ENCODE measurements at places on chromosomes 7 and 10. TPM values are rescaled to one million over a fixed set of nuclear protein-coding genes. Genes with fewer than 3 reads are reported as not detected.

DNA sequence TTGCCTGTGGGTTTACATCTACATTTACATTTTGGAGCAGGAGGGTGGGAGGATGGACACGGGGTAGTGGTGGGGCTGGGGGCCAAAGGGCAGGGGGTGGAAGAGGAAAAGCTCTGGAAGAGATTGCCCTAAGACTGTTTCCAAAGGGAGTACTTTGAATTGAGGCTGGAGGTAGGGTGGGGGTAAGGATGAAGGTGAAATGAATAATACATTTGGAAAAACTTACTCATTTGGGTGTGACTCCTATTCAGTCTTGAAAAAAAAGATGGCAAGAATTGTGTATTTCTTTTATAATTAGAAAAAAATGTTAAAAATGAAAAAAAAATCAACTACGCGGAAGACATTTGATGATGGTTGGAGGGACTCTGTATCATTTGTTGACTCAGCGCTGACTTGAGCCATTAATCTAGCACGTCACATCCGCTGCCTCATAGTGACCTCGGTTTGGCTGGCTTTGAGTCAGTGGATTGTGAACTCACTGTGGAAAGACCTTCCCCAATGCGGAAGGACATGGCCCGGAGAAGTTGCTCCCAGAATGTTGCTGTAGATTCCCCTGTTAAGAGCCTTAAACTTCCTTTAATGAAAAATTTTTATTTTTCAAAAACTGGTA lies 2.8 kb downstream of the FAM180A start:
- H3K27me3 ChIP-seq = no peaks in the 10 kb centered on the region
- DNase-seq = peak; percentile 68
- no peak overlapping the region for H3K27ac ChIP-seq
- H3K4me1 ChIP-seq = no peaks in the 10 kb centered on the region
- H3K36me3 ChIP-seq = no peaks in the 10 kb centered on the region
- H3K4me3 ChIP-seq = no peak overlapping the region

Gene ST8SIA6
- polyA plus RNA-seq = 0.23 TPM

GRCh38 chr7:36860681-36861080 lies 136.4 kb upstream of the AOAH start:
- no peaks in the 10 kb centered on the region for H3K36me3 ChIP-seq
- H3K27me3 ChIP-seq = no peaks in the 10 kb centered on the region
- DNase-seq = no peak
- no peak overlapping the region for H3K4me3 ChIP-seq
- H3K27ac ChIP-seq = no peak overlapping the region

Gene BBS9
- 7.3 TPM for polyA plus RNA-seq

DNA sequence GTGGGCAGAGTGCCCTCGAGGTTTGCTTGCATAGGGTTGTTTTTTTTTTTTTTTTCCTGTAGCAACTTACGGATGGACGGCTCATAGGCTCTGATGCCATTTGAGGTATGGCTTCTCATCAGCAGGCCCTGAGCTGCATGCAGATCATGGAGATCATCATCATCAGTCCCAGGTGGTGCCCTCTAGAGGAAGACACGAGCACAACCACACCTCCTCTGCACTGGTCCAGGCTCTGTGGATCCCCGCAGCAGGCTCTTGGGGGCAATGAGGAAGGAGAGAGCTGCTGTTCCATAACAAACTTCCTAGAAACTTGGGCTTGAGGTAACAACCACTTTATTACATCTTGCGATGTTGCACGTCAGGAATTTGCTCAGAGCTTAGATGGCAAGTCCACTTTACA lies 132.7 kb upstream of the CXCL12 start:
- H3K4me1 ChIP-seq = no peaks in the 10 kb centered on the region
- H3K4me3 ChIP-seq = no peak overlapping the region
- H3K27ac ChIP-seq = no peak overlapping the region
- H3K27me3 ChIP-seq = no peaks in the 10 kb centered on the region
- H3K36me3 ChIP-seq = no peaks in the 10 kb centered on the region

- no peaks in the 10 kb centered on the region for H3K36me3 ChIP-seq
- H3K27ac ChIP-seq = peak overlapping the region; percentile 42
- DNase-seq = peak; percentile 70
- H3K27me3 ChIP-seq = no peaks in the 10 kb centered on the region
- H3K4me3 ChIP-seq = peak overlapping the region; percentile 73
Observed at GRCh38 chr7:128869138-128869943, 6.7 kb downstream of the ATP6V1F start.

- peak overlapping the region; percentile 95 for H3K27ac ChIP-seq
- no peaks in the 10 kb centered on the region for H3K36me3 ChIP-seq
- H3K4me3 ChIP-seq = peak overlapping the region; percentile 56
- H3K27me3 ChIP-seq = no peaks in the 10 kb centered on the region
- H3K4me1 ChIP-seq = peaks cover 44% of the 10 kb centered on the region
- DNase-seq = peak; percentile 80
Observed at GRCh38 chr10:97821308-97822038, 28.2 kb upstream of the GOLGA7B start.

DNA sequence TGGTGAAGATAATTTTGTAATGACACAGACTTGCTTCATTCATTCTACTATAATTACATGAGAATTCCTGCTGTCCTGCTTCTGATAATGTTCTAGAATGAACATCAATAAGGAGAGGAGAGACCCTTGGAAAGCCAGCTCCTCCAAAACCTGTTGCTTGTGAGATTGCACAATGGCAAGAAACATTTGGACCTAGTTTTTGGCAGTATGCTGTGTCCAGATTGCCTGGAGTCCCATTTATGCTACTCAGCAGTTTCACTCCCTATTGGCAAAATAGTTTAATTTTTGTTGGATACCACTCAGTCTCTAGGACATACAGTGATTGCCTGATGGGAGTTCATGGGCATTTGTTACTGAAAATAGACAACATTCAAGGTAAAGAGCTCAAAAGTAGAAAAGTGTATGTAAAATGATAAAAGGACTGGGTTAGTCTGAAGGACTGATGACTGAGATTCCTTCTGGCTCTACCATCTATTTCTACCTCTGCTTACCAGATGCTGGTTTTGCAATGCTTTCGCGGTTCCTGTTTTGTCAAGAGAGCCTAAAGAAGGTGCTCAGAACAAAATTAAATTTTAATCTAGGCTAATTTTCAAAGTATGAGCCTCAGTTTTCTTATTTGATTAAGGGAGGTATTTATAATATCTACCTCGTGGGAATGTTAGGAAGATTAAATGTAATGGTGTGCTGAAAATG lies 8.0 kb upstream of the ACTR3B start:
- no peaks in the 10 kb centered on the region for H3K4me1 ChIP-seq
- no peak overlapping the region for H3K27ac ChIP-seq
- no peak for DNase-seq
- no peaks in the 10 kb centered on the region for H3K36me3 ChIP-seq
- no peak overlapping the region for H3K4me3 ChIP-seq

All from psoas muscle (tissue), 8 donors.